ENCODE measurements at places on chromosomes 13 and 19. TPM values are rescaled to one million over a fixed set of nuclear protein-coding genes. Genes with fewer than 3 reads are reported as not detected.

- no peaks in the 10 kb centered on the region for H3K27me3 ChIP-seq
- no peaks in the 10 kb centered on the region for H3K4me1 ChIP-seq
- DNase-seq: no peak
- no peak overlapping the region for H3K27ac ChIP-seq
Observed at GRCh38 chr19:41334793-41335192, 18.9 kb downstream of the TGFB1 start.

GRCh38 chr13:21825801-21826200 lies 154.9 kb downstream of the FGF9 start:
- no peaks in the 10 kb centered on the region for H3K4me1 ChIP-seq
- no peaks in the 10 kb centered on the region for H3K27me3 ChIP-seq
- no peak overlapping the region for H3K4me3 ChIP-seq
- no peak overlapping the region for H3K27ac ChIP-seq

- no peaks in the 10 kb centered on the region for H3K4me1 ChIP-seq
- no peaks in the 10 kb centered on the region for H3K36me3 ChIP-seq
- H3K4me3 ChIP-seq: no peak overlapping the region
Observed at GRCh38 chr13:35479706-35480105, 3.2 kb upstream of the MAB21L1 start.

BEST2 gene
- total RNA-seq: not detected
